ENCODE measurements at places on chromosomes 16 and 17. TPM values are rescaled to one million over a fixed set of nuclear protein-coding genes. Genes with fewer than 3 reads are reported as not detected.

The KRT33B gene
- total RNA-seq = not detected

The NEUROD2 gene
- total RNA-seq = not detected

The ODAD4 gene
- 0.85 TPM for total RNA-seq

The TLCD3B gene
- total RNA-seq = 2.3 TPM

The EPX gene
- total RNA-seq = not detected

The CNGB1 gene
- total RNA-seq = not detected
